Motor neuron (in vitro differentiated cells): ENCODE measurements at places on chromosomes 3 and 15. TPM values are rescaled to one million over a fixed set of nuclear protein-coding genes. Genes with fewer than 3 reads are reported as not detected.

The KLHL6 gene
- 1.6 TPM in 2 replicates for total RNA-seq

The A4GNT gene
- total RNA-seq: 0.64 and 1.3 TPM in 2 replicates

The FHIT gene
- total RNA-seq: 7.5 and 8.1 TPM in 2 replicates

The CD86 gene
- 0.66 TPM in 1 of 2 replicates, not detected in the other for total RNA-seq

The GJD2 gene
- 1.6 and 3.0 TPM in 2 replicates for total RNA-seq

The SLC28A1 gene
- total RNA-seq: 0.14 and 0.68 TPM in 2 replicates

The MAN2A2 gene
- 7.7 and 9.6 TPM in 2 replicates for total RNA-seq

DNA sequence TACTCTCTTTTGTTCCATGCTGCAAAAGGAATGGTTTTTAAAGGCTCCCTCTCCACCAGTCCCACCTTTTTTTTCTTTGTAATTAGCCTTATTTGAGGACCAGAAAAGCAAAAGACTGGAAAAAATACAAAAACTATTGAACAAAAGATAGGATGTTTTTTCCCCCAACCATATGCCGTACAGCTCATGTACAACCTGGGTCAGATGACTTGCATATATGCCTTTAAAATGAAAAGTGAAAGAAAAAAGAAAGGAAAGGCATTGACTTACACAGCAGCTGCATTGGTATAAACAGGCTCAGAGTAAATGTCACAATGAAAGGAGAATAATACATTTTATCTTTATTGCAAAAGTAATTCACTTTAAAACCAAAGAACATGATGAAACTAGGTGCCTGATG, 69.5 kb upstream of the CMC1 start:
- ATAC-seq: no peak

DNA sequence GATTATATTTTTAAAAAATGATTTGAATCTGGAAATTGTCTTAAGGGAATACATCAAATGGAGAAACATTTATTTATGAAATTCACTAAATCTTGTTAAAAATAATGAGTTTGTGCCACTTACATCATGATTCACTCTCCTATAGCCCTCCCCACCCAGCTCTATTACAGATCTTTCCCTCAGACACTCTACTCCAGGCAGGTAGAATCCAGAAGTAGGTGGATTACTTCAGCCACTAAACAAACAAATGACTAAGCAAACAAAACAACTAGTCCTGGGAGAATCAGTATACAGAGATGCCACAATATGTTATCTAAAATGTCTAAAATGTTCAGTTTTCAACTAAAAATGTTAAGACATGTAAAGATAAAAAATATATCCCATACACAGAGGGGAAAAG, 608.1 kb upstream of the UBE2E2 start:
- no peak for ATAC-seq

DNA sequence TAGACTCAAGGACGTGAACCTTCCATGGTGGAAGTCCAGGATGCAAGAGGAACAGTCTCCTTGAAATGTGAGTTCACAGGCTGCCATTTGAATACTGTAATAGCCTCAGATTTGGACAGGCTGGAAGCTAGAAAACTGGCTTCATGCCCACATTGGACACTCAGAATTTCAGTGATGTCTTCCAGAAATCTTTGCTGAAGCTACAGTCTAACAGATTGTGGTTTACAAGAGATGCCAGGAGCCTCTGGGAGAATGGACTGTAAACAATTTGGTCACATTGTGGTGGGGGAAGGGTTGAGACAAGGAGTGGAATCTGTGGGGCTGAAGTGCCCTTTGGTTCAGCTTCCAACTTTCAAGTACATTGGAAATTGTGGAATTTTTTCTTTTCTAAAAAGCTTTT, 252.0 kb upstream of the PROK2 start:
- ATAC-seq: no peak

DNA sequence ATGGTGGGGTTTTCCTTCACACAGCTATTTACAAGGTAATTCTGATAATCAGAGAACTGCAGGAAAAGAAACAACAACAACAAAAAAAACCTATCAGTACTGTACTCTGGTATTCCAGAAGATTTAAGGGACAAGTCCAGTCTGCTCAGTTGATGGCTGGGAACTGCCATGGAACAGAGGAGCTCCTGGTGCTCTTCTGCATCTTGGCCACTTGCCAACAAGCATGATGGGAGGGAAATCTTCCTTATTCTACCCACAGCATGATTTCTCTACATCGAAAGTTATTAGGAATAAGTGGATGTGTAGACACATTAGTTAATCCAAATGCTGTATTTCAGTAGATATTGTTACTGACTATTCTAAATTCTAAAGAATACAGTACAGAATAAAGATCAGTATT, 51.7 kb downstream of the RASGRP1 start:
- no peak for ATAC-seq

DNA sequence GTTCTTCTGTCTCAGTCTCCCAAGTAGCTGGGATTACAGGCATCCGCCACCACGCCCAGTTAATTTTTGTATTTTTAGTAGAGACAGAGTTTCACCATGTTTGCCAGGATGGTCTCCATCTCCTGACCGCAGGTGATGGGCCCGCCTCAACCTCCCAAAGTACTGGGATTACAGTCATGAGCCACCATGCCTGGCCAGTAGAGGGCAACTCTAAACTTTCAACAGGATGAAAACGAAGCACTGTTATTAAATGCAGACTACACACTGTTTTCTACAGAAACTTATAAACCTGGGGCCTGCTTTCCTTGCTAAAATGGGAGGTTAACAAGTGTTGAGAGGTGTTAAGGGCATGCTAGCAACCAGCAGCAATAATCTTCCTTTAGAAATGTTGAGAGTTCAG, 7.6 kb downstream of the ARPC4 start:
- ATAC-seq: no peak

- ATAC-seq: no peak
Observed at GRCh38 chr3:27025718-27026117, 343.5 kb downstream of the NEK10 start.

DNA sequence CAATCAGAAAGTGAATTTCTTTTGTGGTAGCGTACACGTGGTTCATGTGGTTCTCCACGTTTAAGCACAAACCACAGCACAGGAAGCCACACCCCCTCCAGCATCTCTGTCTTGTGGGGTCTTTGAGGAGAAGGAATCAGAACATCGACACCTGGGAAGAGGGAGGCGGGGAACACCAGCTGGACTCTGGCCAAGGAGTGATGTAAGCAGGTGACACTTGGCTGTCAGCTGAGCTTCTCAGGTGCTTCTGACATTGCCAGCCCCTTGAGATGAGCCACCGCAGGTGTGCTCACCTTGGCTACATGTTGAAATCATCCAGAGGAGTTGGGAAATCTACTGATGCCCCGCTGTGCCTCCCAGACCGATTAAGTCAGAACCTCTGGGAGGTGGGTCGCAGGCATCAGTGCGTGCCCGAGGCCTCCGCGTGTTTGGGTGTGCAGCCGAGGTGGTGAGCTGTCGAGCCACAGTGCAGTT, 85.0 kb downstream of the FAM81A start:
- ATAC-seq: no peak

DNA sequence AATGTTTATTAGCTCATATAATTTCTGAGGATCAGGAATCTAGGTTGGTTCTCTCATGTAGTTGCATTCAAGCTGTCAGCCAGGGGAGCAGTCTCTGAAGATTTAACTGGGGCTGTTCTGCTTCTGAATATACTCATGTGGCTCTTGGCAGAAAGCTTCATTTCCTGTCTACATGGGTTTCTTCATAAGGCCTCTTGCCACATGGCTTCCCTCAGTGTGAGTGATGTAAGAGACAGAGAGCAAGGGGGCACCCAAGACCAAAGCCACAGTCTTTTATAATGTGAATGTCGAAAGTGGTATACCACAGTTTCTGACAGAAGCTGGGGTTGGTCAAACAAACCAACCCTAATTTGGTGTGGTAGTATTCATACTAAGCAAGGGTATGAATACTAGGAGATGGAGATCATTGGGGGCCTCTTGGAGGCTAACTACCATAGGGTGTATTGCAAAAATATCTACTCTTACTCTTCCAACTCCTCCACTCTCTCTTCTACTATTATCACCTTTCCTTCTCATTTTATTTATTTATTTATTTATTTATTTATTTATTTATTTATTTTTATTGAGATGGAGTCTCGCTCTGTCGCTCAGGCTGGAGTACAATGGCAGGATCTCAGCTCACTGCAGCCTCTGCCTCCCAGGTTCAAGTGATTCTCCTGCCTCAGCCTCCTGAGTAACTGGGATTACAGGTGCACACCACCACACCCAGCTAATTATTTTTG, 123.8 kb downstream of the B3GALNT1 start:
- ATAC-seq: no peak

- ATAC-seq: no peak
Observed at GRCh38 chr3:152192936-152193672, 75.6 kb upstream of the MBNL1 start.

GRCh38 chr3:89223188-89223587, 115.8 kb downstream of the EPHA3 start:
- peak; percentile 38 for ATAC-seq

DNA sequence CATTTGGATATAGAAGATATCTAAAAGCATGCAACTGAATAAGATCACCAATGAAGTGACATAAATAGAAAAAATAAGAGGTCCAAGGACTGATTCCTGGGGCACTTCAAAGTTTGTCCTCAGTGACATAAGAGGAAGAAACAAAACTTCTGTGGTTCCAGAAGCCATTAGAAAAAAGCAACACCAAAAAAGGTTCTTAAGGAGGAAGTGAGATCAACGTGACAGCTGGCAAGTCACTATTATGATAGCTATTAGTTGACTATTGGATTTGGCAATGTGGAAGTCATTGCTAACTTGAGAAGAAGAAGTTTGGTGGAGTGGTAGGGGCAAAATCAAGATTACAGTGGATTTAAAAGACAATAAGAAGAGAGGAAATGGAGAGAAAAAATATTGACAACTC, 1098.3 kb downstream of the NAALADL2 start:
- no peak for ATAC-seq

DNA sequence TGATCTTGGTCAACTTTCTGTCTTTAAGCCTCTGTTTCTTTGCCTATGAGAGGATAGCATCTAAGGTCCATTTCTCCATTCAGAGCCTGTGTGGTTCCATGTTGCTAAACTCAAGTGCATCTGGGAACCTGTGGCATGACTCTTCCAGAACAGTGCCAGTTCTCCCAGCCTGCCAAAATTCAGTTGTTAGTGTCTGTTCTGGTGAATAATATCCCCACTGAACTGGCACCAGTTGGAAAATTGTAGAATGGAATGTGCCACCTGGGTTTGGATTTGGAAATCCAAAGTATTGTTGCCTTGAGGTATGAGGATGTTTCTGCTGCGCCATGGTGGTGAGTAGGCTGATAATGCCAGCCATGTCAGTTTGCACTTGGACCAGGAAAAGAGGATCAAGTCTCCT, 31.3 kb downstream of the TIMP4 start:
- ATAC-seq: no peak

- ATAC-seq: no peak
Observed at GRCh38 chr3:66253790-66254620, 33.2 kb downstream of the SLC25A26 start.

- peak; percentile 52 for ATAC-seq
Observed at GRCh38 chr15:83207009-83207659, 489 bp downstream of the HDGFL3 start.

- ATAC-seq: no peak
Observed at GRCh38 chr3:194661374-194661773, 10.6 kb downstream of the LSG1 start.

GRCh38 chr15:67025719-67026609, 39.4 kb upstream of the SMAD3 start:
- ATAC-seq: no peak
